ENCODE measurements at places on chromosomes 6 and 20. TPM values are rescaled to one million over a fixed set of nuclear protein-coding genes. Genes with fewer than 3 reads are reported as not detected.

DNA sequence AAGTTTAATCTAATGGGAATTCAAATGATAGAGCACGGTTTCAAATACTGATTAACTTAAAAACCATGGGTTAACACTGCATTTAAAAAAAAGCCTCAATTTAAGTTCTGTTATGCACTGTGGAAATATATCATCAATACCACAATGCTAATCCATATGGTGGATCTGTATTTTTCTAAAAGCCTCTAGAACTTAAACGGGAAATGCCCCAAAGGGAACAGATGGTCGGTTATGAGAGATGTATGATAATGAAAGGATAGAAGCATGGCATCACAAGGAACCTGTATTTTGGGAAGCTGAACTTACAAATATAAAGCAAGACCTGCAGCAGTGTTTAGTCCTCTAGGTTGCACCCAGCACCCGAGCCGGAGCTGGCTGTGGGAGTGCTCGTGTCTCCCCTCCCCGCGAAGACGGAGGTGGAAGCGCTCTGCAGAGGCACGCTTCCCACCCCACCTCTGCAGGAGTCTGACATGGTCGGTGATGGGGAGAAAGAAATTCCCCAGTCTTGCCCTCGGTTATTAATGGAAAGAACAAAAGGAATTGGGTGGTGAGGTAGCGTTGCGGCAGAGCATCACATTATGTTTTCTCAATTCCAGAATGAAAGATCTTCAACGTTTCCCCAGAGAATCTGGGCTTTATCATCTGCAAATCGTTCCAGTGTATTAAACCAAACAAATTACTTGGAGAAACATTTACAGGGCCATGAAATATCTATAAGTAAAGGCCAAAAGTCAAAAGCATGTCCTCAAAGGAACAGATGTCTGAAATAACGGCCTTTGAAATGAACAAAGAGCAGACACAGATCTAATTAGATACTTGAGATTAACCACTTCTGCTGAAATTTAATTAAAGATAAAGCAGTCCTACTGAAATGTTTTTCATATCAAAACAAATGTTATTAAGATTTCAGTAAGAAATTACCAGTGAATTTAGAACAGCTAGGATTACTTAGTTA lies 103.1 kb upstream of the POPDC3 start:
- no peak for ATAC-seq

GRCh38 chr6:157650261-157650640 lies 172.8 kb upstream of the SNX9 start:
- ATAC-seq = no peak

DNA sequence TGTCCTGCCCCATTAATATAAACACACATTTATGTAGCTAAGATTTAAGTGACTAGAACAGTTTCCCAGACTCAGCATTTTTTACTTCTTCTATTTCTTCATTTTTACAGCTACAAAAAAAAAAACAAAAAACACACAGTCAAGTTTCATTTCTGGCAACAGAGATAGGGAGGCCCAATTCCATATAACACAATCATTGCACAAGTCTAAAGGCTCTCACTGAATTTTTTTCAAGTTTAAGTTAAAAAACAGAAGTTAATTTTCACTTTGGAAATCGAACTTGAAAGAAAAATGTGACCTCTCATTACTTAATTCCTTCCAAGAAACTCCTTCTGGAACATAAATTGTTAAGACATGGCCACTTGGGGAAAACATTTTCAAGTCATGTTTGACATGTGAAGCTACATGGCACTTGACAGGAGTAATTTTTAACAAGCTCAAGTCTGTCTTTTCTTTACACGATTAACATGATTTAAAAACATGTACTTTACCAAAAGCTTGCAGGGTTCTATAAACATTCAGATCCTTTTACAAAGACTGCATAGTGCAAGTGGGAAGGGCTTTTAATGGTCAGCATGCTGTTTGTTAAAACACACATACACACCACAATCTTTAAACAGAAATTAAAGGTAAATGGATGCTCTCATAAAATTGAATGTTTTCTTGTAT lies 100.1 kb upstream of the CCDC28A start:
- no peak for ATAC-seq

GRCh38 chr6:127404133-127404532 lies 55.1 kb downstream of the KIAA0408 start:
- no peak for ATAC-seq

- ATAC-seq = no peak
Observed at GRCh38 chr6:151260205-151260604, 20.4 kb downstream of the AKAP12 start.

- ATAC-seq = peak; percentile 93
Observed at GRCh38 chr6:19472153-19472552, 365.0 kb upstream of the ID4 start.

DNA sequence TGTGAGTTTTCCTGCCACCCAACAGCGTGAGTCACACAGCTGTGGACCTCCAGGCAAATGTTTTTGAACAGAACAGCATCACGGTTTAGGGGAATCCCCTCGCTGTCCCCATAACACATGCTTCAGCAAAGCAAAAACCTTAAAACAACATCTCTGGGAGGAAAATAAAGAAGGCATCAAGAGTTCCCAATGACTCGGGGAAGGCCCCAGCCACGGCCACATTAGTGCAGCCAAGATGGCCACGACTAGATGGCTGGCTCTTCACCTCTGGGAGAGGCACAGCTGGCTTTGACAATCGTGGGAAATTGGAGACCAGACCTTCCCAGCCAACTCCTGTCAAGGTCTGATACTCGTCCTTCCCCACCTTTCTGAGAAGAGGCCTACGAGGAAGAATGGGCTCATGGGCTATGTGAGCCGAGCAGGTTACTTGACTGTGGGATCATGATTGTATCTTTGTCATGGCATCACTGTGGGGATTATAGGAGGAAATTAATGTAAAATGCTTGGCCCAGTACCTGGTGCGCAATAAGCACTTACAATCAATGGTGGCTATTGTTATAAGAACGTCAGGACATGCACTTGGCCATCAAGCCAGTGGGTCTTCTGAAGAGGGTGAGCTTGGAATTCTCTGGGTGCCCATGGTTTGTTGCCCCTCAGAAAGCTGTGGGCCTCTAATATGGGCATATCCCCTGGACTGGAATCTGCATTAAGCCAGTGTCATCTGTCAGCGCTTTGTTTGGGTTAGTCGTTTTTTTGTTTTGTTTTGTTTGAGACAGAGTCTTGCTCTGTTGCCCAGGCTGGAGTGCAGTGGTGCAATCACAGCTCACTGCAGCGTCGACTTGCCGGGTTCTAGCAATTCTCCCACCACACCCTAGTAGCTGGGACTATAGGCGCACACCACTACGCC lies 43.6 kb downstream of the FGD2 start:
- peak; percentile 70 for ATAC-seq

DNA sequence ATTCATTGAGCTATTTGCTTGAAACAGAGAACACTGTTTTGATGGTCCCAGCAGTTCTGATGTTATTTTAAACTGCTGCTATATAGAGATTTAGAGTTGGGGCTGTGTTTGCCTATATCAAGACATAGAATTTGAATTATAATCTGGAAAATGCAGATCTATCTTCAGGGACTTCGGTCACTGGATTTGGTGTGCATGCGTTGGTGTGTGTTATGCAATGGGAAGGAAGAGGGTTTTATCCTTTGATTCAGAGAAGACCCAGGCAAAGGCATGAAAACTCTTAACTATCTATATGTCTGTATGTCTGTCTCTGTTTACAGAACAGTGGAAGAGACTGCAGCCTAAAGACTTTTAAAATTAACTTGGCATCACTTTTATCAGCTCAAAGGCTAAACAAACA lies 2.0 kb downstream of the ADGRB3 start:
- no peak for ATAC-seq

GRCh38 chr6:29521006-29521680 lies 33.4 kb upstream of the MAS1L start:
- no peak for ATAC-seq

DNA sequence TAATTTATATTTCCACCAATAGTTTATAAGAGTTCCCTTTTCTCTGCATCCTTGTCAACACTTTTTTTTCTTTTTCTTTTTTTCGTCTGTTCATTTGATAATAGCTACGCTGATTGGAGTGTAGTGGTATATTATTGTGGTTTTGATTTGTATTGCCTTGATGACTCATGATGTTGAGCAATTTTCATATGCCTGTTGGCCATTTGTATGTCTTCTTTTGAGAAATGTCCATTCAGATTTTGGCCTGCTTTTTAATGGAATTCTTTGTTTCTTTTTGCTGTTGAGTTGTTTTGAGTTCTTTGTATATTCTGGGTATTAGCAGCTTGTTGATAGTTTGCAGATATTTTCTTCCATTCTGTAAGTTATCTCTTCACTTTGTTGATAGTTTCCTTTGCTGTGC lies 773.4 kb downstream of the KIF16B start:
- ATAC-seq = no peak

DNA sequence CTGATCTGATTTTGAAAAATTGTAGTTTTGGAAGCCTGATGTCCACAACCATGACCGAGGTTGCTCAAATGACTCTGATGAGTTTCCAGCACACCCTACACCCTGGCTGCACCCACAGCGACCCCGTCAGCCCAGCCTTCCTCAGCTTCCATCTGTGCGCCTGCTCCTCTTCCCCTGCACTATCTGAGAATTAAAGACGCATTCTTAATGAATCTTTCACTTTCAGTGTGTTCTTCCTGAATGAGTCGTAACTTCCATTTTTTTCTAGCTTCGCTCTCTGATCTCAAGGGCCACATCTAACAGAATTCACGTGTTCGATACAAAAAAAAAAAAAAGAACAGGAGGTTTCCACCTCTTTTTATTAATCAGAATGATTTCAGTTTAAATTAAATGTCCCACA lies 21.3 kb upstream of the RREB1 start:
- ATAC-seq = peak; percentile 80

GRCh38 chr6:105519954-105520353 lies 117.1 kb upstream of the PREP start:
- no peak for ATAC-seq

Gene LIN28B
- total RNA-seq = not detected

Gene RRBP1
- 74.5 TPM for total RNA-seq

Gene FOXA2
- 0.16 TPM for total RNA-seq

Gene CRISP2
- total RNA-seq = not detected

Gene HSPA1L
- total RNA-seq = 0.44 TPM

Gene BHLHE23
- not detected for total RNA-seq

Gene PRR18
- total RNA-seq = 0.04 TPM

Measured in esophagus mucosa (tissue), 1 donor.